ENCODE measurements at places on chromosomes 13 and 19. TPM values are rescaled to one million over a fixed set of nuclear protein-coding genes. Genes with fewer than 3 reads are reported as not detected.

DNA sequence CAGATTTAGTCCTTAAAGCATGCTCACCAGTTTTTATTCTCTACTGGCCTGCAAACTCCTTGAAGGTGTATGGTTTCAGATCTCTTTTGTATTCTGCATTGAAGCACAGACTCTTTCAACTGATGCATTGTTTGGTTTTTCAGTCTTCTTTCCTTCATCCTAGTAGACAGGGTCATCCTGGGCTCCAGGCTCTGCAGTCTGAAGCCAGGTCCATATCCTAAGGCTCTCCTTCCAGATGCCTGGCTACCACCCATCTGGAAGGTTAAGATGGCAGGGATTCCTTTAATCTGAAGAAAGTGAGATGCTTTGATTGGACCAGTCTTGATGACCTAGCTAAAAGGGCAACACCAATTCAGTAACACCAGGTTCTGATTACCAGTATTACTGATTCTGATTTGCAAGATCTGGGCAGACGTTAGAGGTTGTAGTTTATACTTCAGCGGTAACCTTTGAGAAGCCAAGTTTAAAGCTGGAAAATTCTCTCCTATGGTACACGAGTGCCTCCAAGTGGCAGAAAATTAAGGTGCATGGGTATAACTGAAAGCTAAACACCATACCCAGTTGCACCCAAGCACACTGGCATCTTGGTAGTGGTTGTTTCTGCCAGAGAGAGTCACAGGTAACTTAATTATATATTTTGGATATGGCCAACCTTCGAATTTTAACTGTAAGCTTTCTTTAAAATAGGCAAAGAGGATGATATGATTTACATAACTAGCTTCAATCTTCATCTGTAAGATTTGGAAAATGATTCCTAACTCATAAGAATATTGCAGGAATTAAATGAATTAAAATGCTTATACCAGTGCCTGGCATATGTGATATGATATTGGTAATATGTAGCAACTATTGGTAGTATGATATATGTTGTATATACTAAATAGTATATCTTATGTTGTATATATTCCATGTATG, 1651.9 kb upstream of the MIR17HG start:
- DNase-seq: peak; percentile 58

HIF3A gene
- total RNA-seq: not detected

GRCh38 chr19:42942187-42942789, 5.3 kb upstream of the PSG7 start:
- DNase-seq: peak; percentile 32

- DNase-seq: no peak
Observed at GRCh38 chr19:9858766-9859165, 23.6 kb downstream of the PIN1 start.

- no peak for DNase-seq
Observed at GRCh38 chr19:39246951-39247669, 1.5 kb downstream of the IFNL4 start.

- no peak for DNase-seq
Observed at GRCh38 chr19:7729831-7730285, 2.1 kb downstream of the CLEC4G start.

- DNase-seq: no peak
Observed at GRCh38 chr13:97225533-97225932, 3.4 kb downstream of the MBNL2 start.

TSKS gene
- total RNA-seq: not detected

ZNF667 gene
- total RNA-seq: 5.5 TPM

DNA sequence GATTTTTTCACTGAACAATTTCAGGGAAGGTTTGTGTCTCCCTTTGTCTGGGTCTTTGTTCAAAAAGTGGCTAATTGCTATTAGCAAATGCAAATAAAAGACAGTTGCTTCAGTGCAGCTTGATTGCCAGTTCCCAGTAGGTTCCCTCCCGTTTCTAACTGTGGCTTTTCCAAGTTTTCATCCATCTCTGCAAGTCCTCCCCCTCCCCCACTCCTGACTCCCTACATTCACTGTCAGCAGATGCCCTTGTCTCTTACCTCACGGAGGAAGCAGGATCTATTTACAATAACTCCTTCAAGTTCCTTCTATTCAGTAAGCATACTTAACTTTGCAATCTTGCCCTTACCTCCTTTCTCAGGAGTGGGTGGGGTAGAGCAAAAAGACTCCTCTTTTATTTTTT, 55.4 kb upstream of the SCEL start:
- DNase-seq: no peak

GRCh38 chr13:51218626-51219025, 3.6 kb upstream of the FAM124A start:
- DNase-seq: no peak

DNA sequence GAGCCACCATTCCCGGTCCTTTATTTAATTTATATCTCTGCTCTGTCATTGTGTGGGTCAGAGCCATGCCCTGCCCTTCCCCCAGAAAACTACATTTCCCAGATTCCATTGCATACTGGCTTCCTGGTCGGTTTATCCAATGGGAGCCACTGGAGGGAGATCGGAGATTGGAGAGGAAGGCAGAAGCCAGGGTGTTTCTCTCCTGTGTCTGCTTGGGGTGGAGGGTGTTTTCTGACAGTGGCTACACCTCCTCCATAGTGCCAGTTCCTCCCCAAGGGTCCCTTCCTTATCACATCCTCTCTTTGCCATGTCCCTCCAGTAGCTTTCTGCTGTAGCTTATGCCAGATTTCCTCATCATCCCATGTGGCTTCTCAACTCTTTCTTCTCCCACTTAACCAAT, 19.0 kb downstream of the OLFM2 start:
- DNase-seq: peak; percentile 70

GRCh38 chr13:86729206-86729605, 930.0 kb upstream of the SLITRK6 start:
- no peak for DNase-seq

ZNF100 gene
- total RNA-seq: 3.5 TPM

ZNF728 gene
- not detected for total RNA-seq

CILP2 gene
- total RNA-seq: 0.02 TPM

FXYD1 gene
- total RNA-seq: not detected

CEACAM20 gene
- total RNA-seq: not detected

GRCh38 chr13:37505531-37505930, 93.0 kb downstream of the POSTN start:
- no peak for DNase-seq

DNA sequence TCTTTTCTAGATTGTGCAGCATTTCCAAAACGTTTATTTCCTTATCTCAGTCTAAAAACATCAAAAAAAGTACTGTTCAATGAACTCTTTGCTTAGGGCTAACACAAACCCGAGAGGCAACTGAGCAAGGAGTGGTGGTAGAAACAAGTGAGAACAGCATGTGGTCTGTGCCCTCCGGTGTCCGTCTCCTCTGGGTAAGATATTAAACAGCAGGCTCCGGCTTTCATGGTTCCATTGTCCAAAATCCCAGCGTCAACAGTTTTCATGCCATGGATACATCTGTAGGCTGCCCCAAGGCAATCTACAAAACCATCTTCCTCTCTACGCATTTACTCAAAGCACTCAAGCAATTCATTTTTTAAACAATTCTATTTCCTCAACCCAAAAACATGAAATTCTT, 22.8 kb downstream of the DCLK1 start:
- no peak for DNase-seq

ADAMTSL5 gene
- total RNA-seq: 6.4 TPM

TJP3 gene
- 0.93 TPM for total RNA-seq

ZNF823 gene
- total RNA-seq: 6.9 TPM

- peak; percentile 28 for DNase-seq
Observed at GRCh38 chr19:32339988-32340874, 5.2 kb upstream of the ZNF507 start.

DNA sequence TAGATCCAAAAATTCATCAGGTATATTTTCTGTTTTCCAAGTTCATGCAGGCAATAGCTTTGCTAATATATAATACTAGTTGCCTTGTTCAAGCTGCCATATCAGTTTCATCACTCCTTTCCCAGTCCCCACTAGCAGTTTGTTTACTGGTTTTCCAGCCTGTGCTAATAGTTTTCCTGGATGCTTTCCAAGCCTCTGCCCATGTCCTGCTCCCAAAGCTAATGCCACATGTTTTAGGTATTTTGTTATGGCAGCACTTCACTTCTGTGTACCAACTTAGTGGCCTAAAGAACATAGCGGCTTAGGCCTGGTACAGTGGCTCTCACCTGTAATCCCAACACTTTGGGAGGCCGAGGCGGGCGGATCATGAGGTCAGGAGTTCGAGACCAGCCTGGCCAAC, 28.1 kb upstream of the ZNF527 start:
- no peak for DNase-seq

DNA sequence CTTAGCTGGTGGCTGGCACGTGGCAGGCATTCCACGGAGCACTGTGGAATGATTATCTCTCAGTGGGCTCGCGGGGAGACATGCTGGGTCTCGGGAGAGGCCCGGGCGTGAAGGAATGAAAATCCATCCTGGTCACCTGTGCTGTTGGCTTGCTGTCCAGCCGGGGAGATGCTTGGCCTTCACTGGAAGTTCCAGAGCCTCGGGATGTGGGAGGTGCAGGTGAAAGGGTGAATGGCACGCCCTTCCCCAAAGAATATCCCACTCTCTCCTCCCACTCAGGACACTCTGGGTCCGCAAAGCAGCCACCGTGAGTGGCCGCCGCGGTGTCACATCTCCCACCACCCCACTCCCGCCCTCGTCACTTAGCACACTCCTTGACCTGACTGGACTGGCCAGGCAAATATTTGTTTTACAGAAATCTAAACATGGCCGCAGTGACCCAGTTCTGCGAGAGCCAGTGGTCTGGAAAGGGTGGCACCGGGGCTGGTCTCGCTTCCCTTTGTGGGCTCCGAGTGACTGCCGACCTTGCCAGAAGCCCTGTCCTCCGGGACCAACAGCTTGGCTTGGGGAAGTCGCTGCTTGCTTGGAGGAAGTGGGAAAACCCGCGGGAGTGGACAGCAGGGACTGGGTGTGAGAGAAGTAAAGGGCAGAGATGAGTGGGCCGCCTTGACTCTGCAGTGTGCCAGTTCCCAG, 8.0 kb downstream of the DPP9 start:
- DNase-seq: no peak

- no peak for DNase-seq
Observed at GRCh38 chr13:99832347-99832746, 139.2 kb downstream of the ZIC5 start.

GRCh38 chr19:2149980-2150793, 1.2 kb downstream of the AP3D1 start:
- DNase-seq: no peak
